ENCODE measurements at places on chromosomes 3 and 15.

DNA sequence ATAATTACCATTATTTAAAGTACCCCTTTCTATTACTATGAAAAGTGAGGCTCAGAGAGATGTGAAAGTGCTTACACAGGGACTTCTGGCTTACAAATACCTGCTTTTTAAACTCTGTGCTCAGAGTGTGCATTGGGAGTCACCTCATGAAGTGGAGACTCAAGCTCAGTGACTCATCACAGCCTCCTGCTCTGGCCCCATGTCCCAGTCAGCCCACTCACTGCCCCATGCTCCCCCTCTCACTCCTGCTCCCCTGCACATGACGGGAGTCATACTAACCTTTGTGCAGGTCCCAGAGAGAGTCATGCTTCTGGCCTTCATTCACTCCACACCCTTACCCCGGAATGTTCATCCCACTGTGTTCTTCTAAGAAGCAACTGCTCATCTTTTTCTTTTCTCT lies 20.2 kb downstream of the CCR1 start:
- peak; percentile 30 for DNase-seq

DNA sequence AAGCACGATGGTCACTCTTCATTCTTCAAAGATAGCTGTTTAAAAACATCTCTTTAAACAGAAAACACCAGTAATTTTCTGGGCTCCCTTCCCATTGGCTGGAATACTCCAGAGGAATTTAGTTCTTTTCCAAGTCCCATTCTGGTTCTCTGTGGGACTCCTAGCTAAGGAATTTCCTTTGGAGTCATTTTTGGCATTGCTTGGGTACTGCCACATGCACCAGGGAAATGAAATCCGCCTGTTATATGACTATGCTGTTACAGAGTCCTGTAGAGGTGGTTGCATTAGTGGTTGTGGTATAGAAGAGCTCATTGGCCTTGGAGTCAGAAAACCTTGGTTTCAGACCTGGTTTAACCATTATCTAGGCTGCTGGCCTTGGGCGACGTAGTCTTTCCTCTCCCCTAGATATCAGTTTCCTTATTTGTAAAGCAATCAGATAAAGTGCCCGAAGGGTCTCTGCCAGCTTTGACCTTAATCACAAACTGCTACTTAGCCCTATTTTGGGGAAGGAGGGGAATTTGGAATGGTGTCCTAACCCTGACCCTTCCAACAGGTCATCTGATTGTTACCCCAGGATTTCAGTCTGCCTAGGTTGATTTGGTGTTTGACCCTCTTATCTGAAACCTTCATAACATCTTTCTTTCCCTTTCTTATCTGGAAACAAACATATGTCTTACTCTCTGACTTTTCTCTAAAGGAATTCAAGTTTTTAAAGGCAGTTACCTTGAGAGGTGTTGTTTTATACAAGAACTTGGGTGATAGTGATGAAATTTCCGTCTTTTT lies 13.4 kb downstream of the RTP1 start:
- DNase-seq, result no peak

- DNase-seq, result no peak
Observed at GRCh38 chr15:34206011-34206410, 3.9 kb downstream of the KATNBL1 start.

DNA sequence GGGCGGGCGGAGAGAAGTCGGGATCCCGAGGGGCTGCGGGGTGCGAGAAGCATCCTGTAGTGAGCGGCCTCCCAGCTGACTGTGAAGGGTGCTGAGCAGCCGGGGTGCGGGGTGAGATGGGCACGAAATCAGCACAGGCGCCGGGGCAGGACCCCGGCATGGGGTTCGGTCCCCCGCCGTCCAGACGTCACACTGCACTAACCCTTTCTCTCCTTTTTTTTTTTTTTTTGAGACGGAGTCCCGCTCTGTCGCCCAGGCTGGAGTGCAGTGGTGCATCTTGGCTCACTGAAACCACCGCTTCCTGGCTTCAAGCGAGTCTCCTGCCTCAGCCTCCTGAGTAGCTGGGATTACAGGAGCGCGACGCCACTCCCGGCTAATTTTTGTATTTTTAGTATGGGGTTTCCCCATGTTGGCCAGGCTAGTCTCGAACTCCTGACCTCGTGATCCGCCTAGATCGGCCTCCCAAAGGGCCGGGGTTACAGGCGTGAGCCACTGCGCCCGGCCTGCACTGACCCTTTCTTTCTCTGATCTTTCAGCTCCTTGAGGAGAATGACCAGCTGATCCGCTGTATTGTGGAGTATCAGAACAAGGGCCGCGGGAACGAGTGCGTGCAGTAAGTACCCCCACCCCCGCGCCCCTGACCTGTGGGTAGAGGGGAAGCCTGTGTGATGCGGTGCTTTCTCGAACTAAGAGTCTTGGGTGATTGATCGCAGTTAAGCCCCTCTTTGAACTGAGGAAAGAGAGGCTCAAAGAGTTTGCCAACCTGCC lies 513 bp downstream of the SS18L2 start:
- no peak for DNase-seq

GRCh38 chr3:17182166-17182565 lies 297.4 kb downstream of the PLCL2 start:
- DNase-seq, result peak; percentile 47

GRCh38 chr3:165347526-165347925 lies 151.3 kb upstream of the SLITRK3 start:
- no peak for DNase-seq

DNA sequence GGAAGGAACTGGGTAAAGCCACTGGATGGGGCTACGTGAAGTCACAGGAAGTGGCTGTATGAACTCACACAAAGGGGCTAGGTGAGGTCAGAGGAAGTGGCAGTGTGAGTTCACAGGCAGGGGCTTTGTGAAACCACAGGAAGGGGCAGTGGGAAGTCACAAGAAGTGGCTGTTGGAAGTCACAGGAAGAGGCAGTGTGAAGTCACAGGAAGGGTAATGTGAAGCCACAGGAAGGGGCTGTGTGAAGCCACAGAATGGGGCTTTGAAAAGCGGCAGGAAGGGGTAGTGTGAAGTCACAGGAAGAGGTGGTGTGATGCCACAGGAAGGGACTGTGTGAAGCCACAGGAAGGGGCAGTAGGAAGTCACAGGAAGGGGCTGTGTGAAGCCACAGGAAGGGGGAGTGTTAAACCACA lies 34.6 kb downstream of the GASK1A start:
- no peak for DNase-seq

- DNase-seq, result no peak
Observed at GRCh38 chr15:101773496-101774100, 29.7 kb upstream of the OR4F6 start.

DNA sequence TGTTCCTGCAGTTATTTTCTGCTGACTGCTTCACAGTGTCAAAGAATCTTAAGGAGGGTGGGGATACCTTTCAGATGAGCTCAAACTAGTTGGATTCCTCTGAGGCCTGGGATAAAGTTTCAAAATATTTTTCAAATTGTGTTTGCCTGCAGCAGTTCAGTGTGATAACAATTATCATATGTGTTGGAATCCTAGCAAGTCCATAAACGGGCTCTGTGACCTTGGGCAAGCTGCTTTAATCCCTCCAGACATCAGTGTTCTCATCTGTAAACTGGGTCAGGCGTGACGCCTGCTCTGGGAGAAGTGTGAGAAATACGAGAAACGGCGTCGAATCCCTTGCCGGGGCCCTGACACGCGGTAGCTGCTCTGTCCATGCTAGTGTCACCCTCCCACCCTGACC lies 153.5 kb downstream of the UACA start:
- DNase-seq, result no peak

GRCh38 chr15:39788108-39788507 lies 5.5 kb upstream of the FSIP1 start:
- DNase-seq, result no peak

GRCh38 chr3:126547721-126548120 lies 11.0 kb downstream of the C3orf22 start:
- no peak for DNase-seq

GRCh38 chr15:25543196-25543595 lies 104.4 kb upstream of the UBE3A start:
- DNase-seq, result no peak

DNA sequence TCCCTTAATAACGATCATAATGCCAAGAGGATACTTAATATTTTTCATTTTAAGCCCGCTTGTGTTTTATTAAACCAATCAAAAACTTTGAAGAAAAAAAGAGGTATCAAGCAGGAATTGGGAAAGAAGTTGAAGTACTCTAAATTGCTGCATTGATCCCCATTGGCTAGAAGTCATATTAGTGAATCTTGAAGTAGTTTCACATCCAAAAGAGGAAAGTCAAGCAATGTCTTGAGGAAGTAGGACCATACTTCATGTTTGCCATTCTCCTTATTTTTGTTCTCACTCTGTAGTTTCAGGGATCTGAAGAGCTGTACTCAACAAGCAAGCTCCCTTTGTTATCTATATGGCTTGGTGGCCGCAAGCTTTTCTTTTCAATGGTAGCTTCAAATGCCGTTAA lies 2.2 kb downstream of the SCAANT1 start:
- no peak for DNase-seq

GRCh38 chr3:118791246-118791645 lies 243.4 kb downstream of the IGSF11 start:
- no peak for DNase-seq

- DNase-seq, result peak; percentile 91
Observed at GRCh38 chr3:125141596-125142419, 70.7 kb downstream of the SLC12A8 start.

- DNase-seq, result no peak
Observed at GRCh38 chr3:99674086-99674789, 35.8 kb downstream of the COL8A1 start.

DNA sequence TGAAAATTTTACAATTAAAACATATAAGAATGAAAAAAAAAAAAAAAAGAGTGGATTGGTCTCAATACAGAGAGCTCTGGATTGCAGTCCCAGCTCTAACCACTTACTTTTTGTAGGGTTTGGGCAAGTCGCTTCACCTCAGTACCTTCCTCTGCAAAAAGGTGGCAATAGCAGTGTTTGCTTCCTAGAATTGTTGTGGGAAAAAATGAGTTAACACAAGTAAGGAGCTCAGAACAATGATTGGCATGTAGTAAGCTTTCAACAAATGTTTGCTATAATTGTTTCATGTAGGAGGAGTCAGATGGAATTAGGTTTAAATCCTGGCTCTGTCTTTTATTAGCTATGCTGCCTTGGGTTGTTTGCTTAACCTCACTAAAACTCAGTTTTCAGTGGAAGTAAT lies 425.2 kb upstream of the TBL1XR1 start:
- DNase-seq, result no peak

DNA sequence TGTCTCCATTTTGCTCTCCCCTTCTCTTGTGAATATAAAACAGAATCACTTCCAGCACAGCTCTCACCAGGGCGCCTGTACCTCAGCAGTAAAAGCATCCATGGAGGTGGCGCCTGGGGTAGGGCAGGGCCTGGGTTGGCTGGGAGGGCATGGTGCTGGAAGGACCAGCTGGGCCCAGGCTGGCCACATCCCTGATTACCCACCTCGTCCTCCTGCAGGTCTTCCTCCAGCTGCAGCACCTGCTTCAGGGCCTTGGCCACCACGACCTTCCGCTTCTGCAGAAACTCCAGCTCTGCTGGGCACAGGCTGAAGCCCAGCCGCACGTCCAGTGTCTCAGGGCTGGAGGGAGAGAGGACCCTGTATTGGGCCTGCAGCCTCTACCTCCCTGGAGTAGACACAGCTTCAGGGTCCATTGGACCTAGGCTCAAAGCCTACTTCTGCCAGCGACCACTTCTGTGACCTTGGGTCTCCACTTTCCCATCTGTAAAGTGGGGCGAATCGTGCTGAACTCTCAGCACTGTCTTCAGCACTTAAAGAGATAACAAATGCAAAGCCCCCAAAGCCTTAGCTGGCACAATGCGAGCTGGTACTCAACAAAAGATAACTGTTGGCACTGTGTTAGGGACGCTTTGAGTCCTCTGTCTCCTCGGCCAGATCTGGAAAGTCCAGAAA lies 23.8 kb downstream of the PLA2G4E start:
- DNase-seq, result no peak

GRCh38 chr3:106529738-106530137 lies 660.9 kb upstream of the CBLB start:
- no peak for DNase-seq

- no peak for DNase-seq
Observed at GRCh38 chr3:145620486-145620885, 540.5 kb downstream of the PLOD2 start.

Data from GM06990 (cell line).